ENCODE measurements at places on chromosomes 2 and 18.

DNA sequence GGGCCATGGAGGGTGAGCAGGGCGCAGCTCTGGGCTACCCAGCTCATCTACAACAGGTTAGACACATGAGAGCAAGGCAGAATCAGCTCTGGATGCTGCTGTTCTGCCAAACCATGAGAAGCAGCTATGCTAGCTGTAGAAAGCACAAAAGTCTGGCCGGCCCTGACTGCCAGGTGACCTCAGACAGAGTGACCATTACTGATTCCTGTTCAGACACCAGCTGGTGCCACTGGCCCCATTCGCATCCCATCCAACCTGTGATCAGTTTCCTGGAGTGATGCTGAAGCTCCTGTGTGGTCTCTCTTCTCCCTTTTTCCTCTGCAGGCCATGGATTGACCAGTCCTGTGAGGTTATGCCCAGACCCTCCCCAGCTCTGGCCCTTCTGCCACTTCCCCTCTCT, 14.3 kb downstream of the RBMS1 start:
- no peak for DNase-seq

DNA sequence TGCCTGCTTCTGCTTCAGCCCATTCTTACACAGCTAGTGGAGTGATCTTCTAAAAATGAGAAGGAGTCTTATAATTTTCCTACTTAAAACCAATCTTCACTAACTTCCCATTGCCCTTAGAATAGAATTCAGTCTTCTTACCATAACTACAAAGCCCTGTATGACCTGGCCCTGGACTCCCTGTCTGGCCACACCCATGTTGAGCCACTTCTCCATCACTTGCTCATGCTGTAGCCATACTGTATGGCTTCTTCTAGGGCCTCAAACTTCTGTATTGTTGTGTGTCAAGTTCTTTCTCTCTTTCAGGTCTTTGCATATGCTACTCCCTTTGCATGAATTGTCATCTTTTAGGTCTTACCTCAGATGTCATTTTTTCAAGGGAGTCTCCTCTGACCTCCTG, 11.2 kb downstream of the DGUOK start:
- DNase-seq = no peak

DNA sequence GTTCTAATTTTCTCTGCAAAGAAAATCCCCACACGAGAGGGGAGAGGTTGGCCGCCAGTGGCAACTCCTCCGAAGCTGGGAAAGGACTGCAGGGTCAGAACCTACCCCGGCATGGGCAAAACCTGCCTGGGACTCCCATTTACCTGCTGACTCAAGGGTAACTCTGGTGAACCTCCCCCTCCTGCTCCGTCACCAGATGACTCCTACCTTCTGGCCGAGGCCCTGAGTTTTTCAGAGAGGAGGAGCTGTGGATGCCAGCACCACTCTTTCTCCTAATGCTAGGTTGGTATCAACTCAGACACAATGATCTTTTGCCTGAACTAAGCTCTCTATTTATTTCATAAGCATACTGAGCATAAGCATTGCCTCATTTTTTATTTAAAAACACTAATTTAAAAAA, 96.6 kb downstream of the ALPK2 start:
- DNase-seq = no peak

GRCh38 chr2:112924360-112924759, 13.4 kb downstream of the IL37 start:
- DNase-seq = no peak

DNA sequence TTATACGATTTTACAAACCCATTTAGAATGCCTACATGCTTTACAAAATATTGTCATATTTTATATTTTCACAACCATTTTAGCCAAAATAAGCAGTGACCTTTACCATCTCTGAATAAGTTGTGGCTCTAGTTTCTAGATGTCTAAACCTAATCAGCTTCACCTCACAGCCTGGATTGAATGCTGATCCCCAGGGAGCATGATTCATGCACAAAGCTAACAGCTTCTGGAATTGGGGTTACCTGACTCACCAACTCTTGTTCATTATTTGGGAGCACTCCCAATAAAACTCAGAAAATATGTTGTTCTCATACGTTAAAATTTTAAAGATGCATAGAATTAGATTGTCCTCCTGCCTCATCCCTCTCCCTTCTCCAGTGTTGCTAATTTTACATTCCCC, 611.7 kb upstream of the NETO1 start:
- DNase-seq = no peak

DNA sequence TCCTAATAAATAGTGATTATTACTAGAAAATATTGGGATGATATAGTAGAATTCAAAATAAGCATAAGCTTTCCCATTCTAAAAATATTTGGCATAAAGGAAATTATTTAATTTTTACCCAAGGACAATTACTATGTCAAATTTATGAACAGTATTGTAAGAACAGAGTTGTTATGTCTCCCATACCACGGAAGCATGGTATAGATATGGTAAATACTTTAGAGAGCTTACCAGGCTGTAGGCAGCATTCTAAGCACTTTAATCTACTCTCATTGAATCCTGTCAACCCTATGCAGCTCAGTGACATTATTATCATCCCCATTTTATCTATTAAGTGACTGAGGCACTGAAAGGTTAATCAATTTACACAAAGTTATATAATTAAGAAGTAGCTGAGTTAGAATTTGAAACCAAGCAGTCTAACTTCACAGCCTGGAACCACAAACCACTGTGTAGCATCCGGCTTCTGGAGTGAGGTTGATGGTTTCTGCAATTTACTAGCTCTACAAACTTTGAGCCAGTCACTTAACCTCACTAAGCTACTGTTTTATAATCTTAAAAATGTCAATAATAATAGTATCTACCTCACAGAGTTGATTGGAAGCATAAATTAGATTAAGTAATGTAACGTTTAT, 323.7 kb downstream of the ARHGAP15 start:
- DNase-seq = no peak

DNA sequence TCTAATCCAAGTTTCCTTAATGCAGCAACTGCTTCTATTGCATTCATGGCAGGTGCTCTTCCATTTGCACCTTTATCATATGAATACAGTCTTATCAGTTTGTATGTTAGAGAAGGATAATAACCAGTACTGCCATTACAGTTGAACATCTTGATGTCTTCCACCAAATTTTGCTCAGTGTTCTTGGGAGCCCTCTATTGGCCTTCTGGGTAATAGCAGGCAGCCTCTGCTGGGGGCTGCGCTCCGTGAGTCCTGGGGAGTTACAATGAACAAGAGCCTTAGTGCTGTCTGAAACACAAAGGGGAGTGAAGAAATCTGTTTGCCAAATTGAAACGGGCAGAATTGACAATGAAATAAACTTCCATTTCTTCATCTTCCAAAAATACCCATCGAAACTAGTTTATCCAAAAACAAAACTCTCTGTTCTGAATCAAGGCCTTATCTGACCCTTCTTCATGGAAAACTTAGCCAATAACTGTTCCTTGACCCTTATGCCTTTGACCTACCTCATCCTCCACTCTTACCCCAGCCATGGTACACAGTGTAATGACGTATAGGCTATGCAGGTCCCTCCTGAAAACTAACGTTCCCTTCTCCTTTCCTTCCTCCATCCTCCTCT, 79.9 kb downstream of the ALK start:
- peak; percentile 34 for DNase-seq

DNA sequence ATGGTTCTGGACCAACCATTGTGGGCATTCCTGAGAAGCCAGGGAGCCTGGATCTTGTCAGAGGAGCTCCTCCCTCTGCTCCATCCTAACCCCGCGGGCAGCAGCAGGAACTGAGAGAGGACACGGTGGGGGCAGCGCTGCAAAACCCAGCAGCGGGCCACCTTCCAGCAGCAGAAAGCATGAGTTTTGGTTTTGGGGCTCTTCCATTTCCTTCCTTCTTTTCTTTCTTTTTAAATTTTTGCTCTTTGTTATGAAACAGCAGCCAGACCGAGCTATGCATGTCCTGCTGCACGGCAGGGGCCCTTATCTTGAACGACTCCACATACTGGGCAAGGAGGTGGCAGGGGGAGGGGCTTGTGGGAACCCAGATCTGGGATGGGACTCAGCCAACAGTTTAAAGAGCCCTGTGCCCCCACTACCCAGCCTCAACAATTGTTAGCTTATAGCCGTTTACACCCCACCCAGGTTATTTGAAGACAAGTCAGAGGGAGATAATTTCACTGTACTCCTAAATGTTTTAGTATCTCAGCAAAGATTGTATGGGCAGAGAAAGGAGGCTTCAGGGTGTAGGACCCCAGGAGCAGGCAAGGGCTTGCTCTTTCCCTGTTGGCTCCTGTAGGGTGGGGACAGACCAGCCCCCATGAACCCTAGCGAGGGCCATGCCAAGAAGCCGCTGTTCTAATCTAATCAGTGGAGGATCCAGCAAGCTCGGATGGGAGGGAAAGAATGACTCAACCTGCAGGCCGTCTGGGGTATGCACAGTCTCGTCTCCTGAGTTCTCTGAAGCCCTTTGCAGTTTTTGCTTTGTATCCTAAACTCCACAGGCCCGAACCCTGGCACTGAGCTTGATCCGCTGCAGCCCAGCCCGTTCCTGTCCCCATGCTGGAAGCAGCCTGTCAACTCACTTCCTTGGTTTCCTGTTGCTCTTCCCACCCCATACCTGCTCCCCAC, 75.3 kb downstream of the LRRFIP1 start:
- no peak for DNase-seq

GRCh38 chr2:105324732-105325131, 4.8 kb downstream of the TGFBRAP1 start:
- DNase-seq = no peak

- DNase-seq = no peak
These were observed 34.2 kb downstream of the TRAPPC12 start for GRCh38 chr2:3413697-3414096.

DNA sequence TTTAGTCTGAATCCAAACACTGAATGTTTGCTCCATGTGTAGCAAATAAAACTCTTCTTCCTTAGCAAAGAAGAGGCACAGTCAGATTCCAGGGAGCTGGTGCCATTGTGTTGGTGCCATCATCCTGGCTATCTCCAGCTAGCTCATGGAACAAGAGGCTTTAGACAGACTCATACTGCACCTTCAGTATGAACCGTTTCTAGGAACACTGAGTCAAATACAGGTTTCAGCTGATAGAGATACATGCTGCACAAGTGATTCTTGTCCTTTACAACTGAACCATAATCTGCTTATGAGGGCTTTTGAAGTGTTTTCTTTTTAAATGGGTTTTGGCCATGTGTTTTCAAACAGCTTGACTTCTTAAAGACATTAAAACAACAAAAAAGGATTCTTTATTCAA, 57.9 kb downstream of the DYNC1I2 start:
- no peak for DNase-seq

DNA sequence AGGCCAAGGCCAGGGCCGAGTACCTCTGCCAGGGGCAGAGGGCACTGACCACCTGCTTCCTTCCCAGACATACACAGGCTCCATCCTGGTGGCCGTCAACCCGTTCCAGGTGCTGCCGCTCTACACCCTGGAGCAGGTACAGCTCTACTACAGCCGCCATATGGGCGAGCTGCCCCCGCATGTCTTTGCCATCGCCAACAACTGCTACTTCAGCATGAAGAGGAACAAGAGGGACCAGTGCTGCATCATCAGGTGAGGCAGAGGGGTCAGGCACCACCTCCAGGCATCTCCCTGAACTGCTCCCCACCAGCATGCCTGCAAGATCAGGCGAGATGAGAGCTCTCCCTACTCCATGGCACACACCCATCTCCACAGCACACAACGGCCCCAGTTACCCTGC, 31.1 kb downstream of the MYO7B start:
- DNase-seq = no peak

GRCh38 chr18:10926621-10927161, 222.7 kb downstream of the PIEZO2 start:
- no peak for DNase-seq

GRCh38 chr2:64730551-64731262, 77.0 kb upstream of the SERTAD2 start:
- peak; percentile 91 for DNase-seq

DNA sequence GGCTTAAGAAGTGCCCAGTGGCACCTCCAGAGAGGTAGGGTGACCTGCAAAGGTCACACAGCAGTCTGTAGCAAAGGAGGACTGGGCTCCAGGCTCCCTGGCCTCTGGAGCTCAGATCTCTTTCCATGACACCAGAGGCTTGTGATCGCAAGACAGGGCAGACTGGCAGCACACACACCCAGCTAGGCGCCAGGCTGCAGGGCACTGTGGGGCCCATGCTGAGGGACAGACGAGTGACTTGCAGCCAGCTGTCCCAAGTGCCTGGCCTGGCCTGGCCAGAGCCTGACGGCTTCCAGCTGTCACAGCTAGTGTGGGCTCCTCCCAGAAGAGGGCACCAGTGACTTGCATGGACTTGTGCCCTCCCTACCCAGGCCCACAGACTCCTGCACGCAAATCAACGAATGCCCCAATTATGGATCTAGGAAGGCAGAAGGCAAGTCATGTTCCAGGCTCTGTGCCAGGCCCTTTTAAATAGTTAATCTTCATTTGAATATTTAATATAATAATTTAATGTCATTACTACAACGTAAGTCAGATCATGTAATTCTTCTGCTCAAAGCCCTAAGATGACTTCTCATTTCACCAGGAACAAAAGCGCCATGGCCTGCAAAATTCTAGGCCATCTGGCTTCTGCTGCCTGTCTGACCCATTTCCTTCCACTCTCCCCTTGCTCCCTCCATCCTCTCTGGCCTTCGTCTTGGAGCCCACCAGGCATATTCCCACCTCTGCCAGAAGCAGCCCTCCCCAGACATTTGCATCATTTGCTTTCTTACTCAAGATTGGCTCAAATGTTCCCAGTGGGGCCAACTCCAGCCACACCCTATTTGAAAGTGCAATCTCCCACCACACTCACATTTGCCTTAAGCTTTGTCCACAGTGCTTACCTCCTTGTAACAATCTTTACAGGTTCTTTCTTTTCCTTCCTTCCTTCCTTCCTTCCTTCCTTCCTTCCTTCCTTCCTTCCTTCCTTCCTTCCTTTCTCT, 3.7 kb upstream of the SPEG start:
- no peak for DNase-seq

DNA sequence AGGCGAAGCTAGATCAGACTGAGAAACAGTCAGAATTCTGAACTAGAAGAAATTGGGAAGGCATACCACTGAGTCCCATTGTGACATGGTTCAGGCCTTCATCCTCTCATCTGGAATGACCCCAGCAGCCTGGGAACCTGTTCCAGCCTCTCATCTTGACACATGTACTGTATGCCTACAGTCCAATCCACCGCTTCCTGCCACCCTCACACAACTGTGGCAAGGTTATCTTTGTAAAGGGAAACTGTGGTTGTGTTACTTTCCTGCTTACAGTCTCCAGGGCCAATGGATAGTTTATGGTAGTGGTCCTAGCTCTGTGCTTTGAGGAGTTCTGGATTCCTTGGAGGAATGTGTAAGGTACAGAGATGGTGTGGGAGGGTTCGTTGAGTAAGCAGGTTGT, 296.9 kb upstream of the TRIB2 start:
- DNase-seq = no peak

DNA sequence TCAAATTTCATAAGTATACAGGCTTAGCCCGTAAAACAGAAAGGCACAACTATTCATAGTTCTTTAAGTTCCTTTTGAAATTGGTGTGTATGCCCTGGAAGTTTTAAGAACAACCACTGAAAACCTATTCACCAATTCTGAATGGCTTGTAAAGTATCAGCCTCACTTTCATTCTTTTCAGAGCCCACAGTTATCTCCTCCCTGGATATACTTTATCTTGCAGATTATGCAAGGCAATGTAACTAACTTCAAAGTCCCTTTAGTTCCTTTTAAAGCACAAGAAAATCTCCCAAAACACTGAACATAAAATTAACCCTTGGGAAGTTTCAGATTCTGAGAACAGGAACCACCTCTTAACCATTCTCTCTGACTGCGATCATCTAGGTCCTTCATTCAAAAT, 1.1 kb downstream of the STRN start:
- no peak for DNase-seq
